Right hindlimb (tissue), 1 donor: ENCODE measurements at places on chromosomes 13 and 19.
A peak's percentile ranks its signal among the peaks of the same experiment; 100 is the strongest.

- DNase-seq, result no peak
Observed at GRCh38 chr19:32178956-32179355, 166.5 kb upstream of the ZNF507 start.

DNA sequence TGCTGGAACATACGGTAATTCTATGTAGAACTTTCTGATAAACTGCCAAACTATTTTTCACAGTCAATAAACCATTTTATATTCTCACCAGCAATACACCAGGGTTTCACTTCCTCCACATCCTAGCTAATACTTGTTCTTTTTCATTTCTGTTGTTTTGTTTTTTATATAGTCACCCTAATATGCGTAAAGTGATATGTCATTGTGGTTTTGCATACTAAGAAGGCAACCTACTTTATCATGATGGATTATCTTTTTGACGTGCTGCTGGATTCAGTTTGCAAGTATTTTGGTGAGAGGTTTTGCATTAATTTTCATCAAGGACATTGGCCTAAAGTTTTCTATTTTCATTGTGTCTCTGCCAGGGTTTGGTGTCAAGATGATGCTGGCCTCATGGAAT, 1384.1 kb downstream of the UQCRFS1 start:
- DNase-seq, result no peak

GRCh38 chr19:15010501-15011300, 31.0 kb upstream of the SLC1A6 start:
- no peak for DNase-seq

- DNase-seq, result no peak
Observed at GRCh38 chr13:102651392-102651791, 43.5 kb downstream of the METTL21C start.

DNA sequence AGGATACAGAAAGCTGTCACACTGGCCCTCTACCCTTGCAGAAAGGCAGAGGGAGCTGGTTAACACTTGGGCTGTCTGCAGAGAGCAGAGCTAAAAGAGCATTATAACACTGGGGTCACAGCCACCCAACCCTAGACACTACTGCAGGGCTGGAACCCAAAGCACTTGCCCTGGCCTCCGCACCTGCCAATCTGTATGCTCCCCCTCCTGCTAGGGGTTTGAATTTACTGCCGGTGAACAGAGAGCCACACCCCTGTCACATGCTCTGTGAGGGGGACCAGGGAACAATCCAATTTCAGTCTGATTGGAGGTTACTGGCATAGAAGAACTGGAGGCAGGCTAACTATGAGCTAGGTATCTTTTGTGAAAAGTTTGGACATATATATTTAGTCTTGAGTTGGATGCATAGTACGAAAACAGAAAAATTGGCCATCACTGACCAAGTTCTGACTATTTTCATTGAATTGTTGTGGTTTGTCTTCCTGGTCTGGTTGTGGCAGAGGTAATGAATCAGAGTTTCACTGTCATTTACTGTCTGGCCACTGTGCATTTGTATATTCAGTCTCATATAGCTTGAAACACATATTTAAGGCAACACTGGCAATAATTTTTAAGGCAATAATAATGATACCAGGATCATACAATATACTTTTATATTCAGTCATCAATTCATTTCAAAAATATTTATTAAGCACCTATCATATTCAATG, 504.3 kb upstream of the ATXN8OS start:
- no peak for DNase-seq

DNA sequence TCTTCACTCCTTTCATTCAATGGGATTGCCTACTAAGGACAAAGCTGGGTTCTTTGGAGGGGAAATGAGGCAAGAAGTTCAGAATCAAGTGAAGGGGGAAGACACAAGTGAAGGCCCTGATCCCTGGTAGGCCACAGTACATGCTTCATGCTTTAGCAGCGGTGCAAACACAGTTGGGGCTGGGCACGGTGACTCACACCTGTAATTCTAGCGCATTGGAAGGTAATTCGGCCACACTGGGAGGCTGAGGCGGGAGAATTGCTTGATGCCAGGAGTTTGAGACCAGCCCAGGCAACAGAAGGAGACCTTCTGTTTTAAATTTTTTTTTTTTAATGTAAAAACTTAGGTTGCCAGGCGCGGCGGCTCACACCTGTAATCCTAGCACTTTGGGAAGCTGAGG, 23.4 kb upstream of the GATAD2A start:
- no peak for DNase-seq

- no peak for DNase-seq
Observed at GRCh38 chr19:5470264-5470671, 15.1 kb downstream of the ZNRF4 start.

DNA sequence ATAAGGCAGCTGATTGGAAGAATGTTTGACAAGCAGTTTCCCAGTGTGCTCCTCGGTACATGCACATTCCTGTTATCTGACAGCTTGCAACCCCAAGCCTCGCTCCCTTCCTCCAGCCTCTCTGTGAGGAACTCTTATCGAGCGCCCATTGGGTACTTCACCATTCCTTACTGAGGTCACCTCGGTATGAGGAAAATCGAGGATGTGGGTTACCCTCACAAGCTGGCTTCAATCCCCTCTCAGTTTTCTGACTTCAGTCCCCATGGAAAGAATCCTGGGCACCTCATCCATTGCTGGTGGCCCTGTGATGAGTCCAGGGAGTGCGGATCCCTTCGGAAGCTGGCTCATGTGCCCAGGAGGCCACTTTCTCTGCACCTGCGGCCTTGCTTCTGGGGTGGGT, 17.3 kb downstream of the TEX29 start:
- DNase-seq, result no peak

GRCh38 chr13:21058361-21058760, 3.0 kb downstream of the LATS2 start:
- DNase-seq, result no peak

DNA sequence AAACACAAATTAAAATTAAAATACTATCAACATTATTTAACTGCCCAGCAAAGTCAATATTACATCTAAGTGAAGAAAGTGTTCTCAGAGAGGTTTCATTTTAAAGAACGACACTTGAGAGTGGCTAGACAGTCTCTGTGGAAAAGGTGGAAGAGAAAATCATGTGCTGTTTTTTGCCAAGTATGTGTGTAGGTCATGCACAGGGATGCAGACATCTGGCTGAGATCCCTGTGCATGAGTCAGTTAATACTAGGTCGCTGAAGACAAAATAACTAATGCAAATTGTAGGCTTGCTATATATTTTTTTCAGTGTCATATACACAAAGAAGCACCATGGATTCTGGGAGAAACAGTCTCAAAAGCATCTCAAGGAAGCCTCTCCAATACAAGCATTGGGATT, 44.3 kb upstream of the ENOX1 start:
- DNase-seq, result no peak

DNA sequence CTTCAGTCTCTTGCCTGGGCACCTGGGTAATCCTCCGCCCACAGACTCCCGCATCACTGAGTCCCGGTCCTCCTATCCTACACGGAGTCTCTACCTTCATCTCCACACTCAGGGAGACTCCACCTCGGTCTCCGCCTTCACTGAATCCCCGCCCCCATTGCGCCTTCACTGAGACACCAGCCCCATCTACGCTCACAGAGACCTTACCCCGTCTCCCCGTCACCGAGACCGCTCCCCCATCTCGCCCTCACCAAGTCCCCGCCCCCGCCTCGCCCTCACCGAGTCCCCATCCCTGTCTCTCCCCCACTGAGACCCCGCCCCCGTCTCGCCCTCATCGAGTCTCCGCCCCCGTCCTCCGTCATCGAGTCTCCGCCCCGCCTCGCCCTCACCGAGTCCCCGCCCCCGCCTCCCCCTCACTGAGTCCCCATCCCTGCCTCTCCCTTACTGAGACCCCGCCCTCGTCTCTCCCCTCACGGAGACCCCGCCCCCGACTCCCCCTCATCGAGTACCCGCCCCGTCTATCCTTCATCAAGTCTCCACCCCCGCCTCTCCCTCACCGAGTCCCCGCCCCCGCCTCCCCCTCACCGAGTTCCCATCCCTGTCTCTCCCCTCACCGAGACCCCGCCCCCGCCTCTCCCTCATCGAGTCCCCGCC, 23.1 kb upstream of the ZNF846 start:
- DNase-seq, result peak; percentile 99

DNA sequence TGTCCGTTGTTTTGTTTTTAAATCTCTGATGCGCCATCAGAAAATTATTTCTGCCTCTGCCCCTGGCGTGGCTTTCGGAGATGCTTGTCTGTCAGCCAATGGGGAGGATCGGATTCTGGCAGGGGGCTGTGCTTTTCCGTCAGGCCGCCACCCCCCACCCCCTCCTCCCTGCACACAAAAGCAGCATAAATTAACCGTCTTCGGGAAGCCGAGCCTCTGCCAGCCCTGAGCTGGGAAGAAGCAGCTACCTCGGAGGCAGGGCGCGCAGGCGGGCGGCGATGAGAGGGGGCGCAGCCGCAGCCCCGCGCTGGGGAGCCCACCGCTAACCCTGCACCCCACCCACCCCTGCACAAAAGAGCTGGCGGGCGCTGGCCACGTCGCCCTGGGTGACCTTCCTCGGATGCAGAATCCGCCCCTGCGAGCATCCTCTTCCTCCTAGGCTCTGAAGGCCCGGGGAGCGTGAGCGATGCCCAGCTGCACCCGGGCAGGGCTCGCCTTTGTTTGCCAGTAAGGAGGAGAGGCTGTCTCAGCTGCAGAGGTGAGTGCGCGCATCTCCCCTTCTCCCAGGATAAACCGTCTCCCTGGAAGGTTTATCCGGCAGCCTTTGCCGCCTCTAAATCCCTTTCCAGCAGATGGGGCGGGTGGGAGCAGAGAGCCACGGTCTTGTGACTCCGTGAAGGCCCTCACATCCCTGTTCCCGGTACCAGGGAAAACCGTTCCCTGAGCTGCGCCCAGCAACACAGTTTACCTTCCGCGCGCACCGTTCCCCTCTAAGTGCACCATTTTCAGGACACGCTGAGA, at the start of gene ATCAY:
Gene ATCAY, plus strand, starts transcription at position 215 of the 801 bp plus-strand sequence. CDS start 5,083 bp downstream, outside the sequence.
- DNase-seq, result no peak

- DNase-seq, result no peak
Observed at GRCh38 chr19:42197375-42197817, 20.1 kb downstream of the DEDD2 start.

DNA sequence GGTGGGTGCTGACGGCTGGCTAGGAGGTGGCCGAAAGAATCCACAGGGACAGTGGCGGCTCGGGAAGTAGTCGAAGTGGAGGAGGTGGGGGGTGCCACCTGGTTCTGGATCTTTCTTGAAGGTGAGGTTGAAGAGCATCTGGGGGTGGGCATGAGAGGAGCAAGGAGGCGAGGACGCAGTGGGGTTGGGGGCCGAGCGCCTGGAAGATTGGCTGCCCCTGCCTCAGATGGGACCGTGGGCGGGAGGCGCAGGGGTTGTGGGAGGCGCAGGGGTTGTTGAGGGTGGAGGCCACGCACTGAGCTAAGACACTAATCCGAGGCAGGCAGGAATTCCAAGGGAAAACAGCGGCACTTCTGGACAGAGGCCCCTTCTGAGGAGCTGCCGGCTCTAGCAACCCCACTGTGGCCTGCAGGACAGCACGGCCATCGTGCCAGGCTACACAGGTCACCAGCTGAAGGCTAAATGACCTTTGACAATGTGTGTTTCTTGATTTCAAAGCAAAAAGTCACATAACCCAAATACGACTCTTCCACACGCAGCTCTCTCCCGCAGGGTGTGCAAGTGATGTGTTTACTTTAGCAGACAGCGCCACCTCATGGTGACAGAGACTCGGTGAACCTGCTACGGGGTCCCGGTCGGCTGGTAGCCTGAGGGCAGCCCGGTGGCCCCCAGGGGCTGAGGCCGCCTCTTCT, 44.1 kb upstream of the RANBP3 start:
- DNase-seq, result peak; percentile 81

DNA sequence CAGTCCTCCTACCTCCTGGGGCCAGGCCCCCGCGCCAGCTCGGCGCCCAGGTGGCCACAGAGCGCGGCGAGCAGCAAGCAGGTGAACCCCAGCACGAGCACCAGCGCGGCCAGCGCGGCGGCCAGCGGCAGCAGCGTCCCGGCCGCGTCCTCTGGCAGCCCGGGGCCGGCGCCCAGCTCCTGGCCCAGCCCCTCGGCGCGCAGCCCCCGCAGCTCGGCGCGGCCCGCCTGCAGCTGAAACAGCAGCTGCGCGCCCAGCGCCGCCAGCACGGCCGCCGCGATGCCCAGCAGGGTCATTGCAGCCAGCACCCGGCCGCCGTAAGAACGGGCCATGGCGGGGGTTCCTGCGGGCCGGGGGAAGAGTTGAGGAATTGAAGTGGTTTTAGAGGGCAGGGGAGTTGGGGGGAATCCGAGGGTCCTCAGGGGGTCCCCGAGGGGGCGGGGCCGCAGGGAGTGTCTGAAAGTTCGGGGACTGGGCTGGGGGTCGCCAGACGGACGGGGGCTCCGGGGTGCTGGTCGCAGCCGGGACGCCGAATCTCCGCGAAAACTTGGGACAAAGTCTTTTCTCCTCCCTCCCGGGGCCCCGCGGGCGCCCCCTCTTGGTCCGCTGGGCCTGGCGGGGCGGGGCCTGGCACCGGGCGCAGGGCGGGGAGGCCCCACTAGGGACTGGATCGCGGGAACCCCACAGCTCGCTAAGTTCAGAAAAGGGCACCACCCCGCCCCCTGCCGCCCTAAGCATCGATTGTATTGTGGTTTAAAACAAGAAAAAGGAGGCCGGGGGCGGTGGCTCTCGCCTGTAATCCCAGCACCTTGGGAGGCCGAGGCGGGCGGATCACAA, at the start of gene TMEM221:
Gene TMEM221, minus strand, starts transcription at position 538 of the 837 bp plus-strand sequence. Its CDS starts 206 bp downstream, at position 332.
- DNase-seq, result peak; percentile 73

- DNase-seq, result no peak
Observed at GRCh38 chr19:50362030-50362412, 3.4 kb downstream of the NAPSA start.

- DNase-seq, result no peak
Observed at GRCh38 chr19:10135551-10136334, 16.0 kb upstream of the EIF3G start.

DNA sequence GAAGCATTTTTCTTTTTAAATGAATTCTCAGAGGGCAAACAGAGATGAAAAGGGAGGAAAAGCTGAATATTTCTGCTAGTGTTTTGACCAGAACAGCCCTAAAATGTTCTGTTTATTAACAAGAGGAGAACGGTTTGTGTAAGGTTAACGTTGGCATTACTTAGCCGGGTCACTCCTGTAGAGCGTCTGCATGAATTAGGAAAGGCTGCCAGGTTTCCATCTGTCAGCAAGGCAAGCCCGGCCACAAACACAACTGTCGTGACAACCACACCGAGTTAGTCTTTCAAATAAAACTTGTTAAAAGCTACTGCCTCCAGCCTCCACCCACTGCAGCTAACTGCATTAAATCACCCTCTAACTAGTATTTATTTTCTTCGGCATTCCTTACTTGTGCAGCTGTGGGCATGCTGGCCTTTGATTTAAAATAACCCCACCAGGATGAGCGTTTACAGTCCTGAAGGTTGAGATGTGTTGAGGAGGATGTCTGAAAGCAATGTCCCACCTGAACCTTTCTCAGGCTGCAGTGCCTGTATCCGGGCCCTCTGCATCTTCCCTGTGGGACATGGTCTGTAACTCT, 527.9 kb downstream of the FGF9 start:
- DNase-seq, result peak; percentile 61

GRCh38 chr13:94464771-94465170, 14.7 kb downstream of the DCT start:
- no peak for DNase-seq

GRCh38 chr19:7488736-7489353, at the start of gene PEX11G:
Gene PEX11G, minus strand, starts transcription at chr19:7489035. Its CDS starts 25 bp downstream, at chr19:7489010.
- DNase-seq, result peak; percentile 95

DNA sequence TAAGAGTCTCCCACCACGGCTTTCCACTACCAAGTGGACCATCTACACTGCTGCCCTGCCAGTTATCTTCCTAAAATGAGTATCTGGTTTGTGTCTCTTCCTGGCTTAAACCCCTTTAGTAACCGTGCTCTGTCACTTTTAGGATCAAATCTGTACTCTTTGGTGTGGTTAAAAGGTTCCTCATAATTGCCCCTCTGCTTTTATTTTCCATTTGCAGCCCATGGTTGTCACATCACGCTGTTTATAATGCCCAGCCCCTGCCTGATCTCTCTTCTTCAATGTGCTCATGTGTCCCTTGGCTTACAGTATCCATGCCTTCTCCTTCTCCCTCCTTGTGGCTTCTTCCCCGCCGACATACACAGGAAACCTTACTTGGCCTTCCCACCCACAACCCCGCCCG, 100.1 kb downstream of the DGKH start:
- DNase-seq, result no peak
